ENCODE measurements at places on chromosomes 4 and X. TPM values are rescaled to one million over a fixed set of nuclear protein-coding genes. Genes with fewer than 3 reads are reported as not detected.

The S100P gene
- total RNA-seq, result not detected

The GAB3 gene
- 7.3 TPM for total RNA-seq

The PGAM4 gene
- not detected for total RNA-seq

The MAPK10 gene
- 35.8 TPM for total RNA-seq

The F8A1 gene
- total RNA-seq, result 8.3 TPM

The ANAPC4 gene
- total RNA-seq, result 42.2 TPM

The MFAP3L gene
- total RNA-seq, result 1.5 TPM

The MAGEA1 gene
- total RNA-seq, result not detected

The MGST2 gene
- 4.9 TPM for total RNA-seq

The BMP3 gene
- total RNA-seq, result under 0.01 TPM

The ADGRG4 gene
- under 0.01 TPM for total RNA-seq

The GUCY1A1 gene
- 4.0 TPM for total RNA-seq

The NXF2B gene
- total RNA-seq, result not detected

The FRAS1 gene
- total RNA-seq, result 0.15 TPM

The ANK2 gene
- total RNA-seq, result 104 TPM

The TRIM2 gene
- total RNA-seq, result 127 TPM

The GATA1 gene
- total RNA-seq, result not detected

The KIAA1210 gene
- not detected for total RNA-seq

The STATH gene
- total RNA-seq, result not detected

The LPAR4 gene
- 0.58 TPM for total RNA-seq

The TXK gene
- 0.17 TPM for total RNA-seq

The MFSD8 gene
- 20.9 TPM for total RNA-seq

The PHKA2 gene
- 14.1 TPM for total RNA-seq

The PGRMC2 gene
- total RNA-seq, result 20.2 TPM

The TCEAL9 gene
- 77.6 TPM for total RNA-seq

The ZNF330 gene
- 34.4 TPM for total RNA-seq

The PRDM8 gene
- 9.0 TPM for total RNA-seq

The SMARCA1 gene
- total RNA-seq, result 78.2 TPM

The ZCCHC12 gene
- total RNA-seq, result not detected

The F11 gene
- total RNA-seq, result not detected

The PASD1 gene
- not detected for total RNA-seq

The GABRG1 gene
- not detected for total RNA-seq

The KLHL15 gene
- 8.1 TPM for total RNA-seq

The UGT2B7 gene
- not detected for total RNA-seq

The PABPC1L2B gene
- not detected for total RNA-seq
